ENCODE measurements at places on chromosomes 7 and 10.

GRCh38 chr10:83248106-83248631 lies 891.1 kb upstream of the GHITM start:
- no peak for DNase-seq

- no peak for DNase-seq
These were observed 205.2 kb upstream of the SHH start for GRCh38 chr7:156017431-156017830.

- no peak for DNase-seq
These were observed 5.8 kb downstream of the CHAT start for GRCh38 chr10:49619613-49620012.

DNA sequence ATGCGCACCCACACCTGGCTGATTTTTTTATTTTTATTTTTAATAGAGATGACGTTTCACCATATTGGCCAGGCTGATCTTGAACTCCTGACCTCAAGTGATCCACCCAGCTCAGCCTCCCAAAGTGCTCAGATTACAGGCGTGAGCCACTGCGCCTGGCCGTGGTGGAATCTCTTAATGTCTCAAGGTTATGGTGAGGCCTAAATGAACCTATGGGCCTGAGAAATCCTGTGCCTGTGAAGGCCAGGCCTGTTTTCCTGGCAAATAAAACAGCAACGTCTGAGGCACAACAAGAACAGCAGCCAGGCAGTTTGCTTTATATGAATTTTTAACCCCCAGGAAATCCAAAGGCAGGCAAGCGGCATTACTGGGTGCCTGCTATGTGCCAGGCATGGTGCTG lies 297.5 kb upstream of the ZMIZ1 start:
- no peak for DNase-seq

GRCh38 chr7:33804140-33804660 lies 101.1 kb upstream of the BMPER start:
- no peak for DNase-seq

All from CD4-positive, alpha-beta T cell treated with Interleukin-12 subunit alpha and Interleukin-12 subunit beta, for 1 hour (primary cell).